ENCODE measurements at places on chromosomes 7 and 10.

- DNase-seq = no peak
Observed at GRCh38 chr7:18540396-18540795, 44.8 kb downstream of the HDAC9 start.

DNA sequence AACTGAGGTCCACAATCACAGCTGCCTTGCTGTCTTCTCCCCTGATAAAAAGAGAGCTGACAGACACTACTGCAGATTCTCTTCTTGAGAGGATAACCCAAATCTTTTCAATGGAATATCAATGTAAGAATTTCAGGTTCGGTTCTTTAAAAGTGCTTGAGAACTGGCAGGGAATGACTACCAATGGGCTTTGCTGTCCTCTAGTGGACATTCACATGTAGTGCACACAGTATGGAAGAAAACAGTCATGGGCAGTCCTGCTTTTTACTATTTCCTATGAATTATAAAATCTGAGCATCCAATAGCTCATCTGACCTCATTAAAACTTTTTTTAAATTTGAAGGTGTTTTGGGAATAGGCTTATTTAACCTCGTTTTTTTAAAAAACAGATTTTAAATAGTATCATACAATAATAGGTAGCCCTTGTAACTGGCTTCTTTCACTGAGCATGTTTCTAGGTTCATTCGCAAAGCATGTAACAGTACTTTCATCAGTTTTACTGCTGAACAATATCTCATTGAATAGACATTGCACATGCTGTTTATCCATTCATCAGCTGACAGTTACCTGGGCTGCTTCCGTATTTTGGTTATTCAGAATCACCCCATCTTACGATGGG lies 18.3 kb downstream of the FZD9 start:
- peak; percentile 73 for DNase-seq

- DNase-seq = no peak
Observed at GRCh38 chr10:124566222-124566888, 104.7 kb downstream of the LHPP start.

DNA sequence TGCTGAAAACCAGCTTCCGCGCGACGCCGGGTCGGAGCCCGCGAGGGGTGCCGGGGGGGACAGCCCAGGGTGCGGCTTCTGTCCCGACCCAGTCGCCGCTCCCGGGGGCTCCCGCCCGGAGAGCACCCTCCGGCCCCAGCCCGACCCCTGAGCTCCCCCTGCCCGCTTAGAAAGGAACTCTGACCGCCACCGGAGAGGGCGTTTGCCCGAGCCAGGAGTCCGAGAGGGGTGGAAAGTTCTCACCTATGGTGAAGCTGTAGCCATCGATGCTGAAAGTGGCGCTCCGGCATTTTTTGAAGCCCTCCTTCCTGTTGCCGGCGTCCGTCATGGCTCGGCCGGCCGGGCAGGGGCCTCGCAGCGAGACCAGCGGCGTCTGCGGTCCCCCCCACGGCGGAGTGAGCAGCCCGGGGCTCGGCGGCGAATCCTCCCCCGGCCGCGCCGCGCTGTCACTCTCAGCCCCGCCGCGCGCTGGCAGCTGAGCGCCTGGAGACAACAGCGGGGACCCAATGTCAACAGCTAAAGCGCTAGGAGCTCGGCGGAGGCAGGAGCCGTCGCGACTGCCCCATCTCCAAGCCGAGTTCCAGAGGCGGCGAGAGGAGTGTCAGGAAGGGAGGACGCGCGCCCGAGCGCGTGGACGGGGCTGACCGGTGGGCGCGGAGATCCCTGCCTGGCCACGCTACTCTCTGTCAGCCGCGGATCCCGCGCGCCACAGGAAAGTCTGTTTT lies 191.6 kb downstream of the LSM5 start:
- DNase-seq = no peak

- DNase-seq = no peak
Observed at GRCh38 chr10:34966451-34966850, 123.7 kb downstream of the CUL2 start.

DNA sequence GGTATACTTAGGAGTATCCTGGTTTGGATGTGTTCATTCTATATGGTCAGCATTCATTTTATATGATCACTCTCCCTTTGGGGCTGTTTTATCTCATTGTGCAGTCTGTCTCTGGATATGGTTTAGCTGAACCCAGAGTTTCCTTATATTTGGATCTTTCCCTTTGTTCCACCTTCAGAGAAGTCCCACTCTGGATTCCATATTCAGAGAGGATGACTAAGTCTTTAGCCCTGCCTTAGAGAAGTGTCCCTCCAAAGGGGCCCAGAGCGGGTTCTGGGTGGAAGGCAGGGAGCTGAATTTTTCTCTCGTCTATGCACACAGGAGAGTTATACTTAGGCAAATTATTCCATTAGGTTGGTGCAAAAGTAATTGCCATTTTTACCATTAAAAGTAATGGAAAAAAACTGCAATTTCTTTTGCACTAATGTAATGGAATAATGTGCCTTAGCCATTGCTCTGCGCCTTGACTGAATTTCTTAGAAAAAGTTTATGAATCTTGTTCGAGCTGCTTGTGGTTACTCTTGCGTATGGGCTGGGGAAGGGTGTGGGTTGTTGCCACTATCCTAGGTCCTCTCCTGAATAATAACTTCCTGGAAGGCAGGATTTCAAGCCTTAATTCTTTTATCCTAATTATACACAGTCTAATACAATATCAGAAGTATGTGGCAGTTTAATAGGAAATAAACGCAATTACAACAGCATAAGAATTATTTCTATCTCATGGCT lies 74.2 kb upstream of the MTPN start:
- DNase-seq = no peak

DNA sequence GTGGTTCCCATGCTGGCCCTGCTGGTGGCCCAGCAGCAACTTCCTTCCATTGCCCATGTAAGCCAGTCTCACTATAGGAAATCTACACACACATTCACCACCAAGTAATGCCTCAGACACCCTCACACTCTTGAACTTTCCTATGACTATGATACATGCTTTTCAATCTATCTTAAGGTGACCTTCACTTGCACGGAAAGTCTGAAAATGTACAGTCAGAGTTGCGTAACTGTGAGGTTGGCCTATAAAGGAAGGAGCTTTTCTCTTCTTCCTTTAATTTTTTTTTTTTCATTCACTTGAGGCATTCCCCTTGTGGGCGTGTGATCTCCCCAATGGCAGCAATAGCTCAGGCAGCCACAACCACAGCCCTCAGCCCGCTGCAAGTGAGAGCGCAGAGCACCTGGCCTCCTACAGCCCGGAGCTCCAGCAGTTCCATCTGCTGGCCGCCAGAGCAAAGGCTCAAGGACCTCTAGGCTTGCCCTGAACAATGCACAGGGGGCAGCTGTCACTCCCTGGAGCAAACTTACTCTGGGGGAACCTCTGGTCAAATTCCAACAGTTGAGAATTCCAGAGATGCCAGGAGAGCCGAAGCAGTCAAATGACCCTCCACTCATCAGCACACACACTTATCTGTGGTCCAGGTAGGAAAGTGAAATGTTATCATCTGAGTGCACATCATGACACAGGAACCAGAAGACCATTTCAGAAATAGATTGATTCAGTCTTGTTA lies 123.1 kb upstream of the ADO start:
- DNase-seq = no peak

- DNase-seq = peak; percentile 30
Observed at GRCh38 chr7:84455788-84456187, 261.2 kb upstream of the SEMA3A start.

DNA sequence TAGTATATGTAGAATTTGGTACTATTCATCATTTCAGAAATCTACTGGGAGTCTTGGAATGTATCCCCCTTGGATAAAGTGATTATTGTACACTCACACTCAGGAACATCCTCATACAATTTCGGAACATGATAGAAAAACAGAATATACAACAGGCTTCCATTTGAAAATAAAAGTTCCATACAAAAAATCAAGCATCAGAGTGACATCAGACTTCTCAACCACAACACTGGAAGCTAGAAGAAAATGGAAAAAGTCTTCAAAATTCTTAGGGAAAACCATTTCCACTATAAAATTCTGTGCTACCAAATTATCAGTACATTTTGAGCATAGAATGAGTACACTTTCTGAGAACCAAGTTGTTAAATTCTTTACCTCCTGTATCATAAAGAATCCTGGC lies 8.8 kb downstream of the LYZL1 start:
- DNase-seq = no peak

GRCh38 chr7:49703881-49704280 lies 69.6 kb upstream of the VWC2 start:
- no peak for DNase-seq

- DNase-seq = peak; percentile 49
Observed at GRCh38 chr10:72126184-72126871, 38.0 kb upstream of the SPOCK2 start.

DNA sequence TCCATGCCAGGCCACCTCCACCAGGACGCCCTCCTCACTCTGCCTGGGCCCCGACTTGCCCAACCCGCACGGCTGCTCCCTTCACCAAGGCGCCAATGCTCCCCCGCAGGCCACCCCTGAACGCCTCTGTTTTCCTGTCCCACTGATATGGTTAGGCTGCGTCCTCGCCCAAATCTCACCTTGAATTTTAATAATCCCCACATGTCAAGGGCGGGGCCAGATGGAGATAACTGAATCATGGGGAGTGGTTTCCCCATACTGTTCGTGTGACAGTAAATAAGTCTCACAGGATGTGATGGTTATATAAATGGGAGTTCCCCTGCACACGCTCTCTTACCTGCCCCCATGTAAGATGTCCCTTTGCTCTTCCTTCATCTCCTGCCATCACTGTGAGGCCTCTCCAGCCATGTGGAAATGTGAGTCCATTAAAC lies 29.8 kb downstream of the RSU1 start:
- no peak for DNase-seq
